ENCODE measurements at places on chromosomes 5 and 9.

DNA sequence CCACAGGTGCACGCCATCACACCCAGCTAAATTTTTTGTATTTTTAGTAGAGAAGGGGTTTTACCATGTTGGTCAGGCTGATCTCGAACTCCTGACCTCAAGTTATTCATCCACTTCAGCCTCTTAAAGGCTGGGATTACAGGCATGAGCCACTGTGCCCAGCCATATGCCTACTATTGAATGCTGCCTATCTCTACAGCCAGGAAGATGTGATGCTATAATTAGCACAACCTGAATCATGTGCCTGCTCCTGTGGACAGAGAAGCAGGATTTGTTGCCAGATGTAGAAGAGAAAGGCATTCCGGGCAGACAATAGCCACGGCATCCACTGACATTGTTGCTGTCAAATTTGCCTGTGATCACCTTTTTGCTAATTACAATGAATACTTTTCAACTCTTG lies 24.4 kb upstream of the MLLT3 start:
- DNase-seq = no peak

- no peak for DNase-seq
These were observed 546.4 kb upstream of the ARRDC3 start for GRCh38 chr5:91929522-91929817.

DNA sequence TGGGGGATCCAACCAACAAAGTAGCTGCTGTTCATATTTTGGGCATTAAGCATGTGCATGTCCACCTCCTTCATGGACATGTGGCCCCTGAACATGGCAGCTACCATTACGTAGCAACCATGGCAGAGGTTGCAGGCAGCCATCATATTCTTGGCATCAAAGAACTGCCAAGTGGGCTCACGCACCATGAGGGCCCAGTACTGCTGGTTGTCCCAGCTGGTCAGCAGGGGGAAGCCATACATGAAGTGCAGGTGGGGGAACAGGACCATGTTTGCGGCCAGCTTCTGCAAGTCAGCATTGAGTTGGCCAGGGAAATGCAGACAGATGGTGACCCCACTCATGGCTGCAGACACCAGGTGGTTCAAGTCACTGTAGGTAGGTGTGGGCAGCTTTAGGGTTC lies 9.5 kb downstream of the MTAP start:
- no peak for DNase-seq

DNA sequence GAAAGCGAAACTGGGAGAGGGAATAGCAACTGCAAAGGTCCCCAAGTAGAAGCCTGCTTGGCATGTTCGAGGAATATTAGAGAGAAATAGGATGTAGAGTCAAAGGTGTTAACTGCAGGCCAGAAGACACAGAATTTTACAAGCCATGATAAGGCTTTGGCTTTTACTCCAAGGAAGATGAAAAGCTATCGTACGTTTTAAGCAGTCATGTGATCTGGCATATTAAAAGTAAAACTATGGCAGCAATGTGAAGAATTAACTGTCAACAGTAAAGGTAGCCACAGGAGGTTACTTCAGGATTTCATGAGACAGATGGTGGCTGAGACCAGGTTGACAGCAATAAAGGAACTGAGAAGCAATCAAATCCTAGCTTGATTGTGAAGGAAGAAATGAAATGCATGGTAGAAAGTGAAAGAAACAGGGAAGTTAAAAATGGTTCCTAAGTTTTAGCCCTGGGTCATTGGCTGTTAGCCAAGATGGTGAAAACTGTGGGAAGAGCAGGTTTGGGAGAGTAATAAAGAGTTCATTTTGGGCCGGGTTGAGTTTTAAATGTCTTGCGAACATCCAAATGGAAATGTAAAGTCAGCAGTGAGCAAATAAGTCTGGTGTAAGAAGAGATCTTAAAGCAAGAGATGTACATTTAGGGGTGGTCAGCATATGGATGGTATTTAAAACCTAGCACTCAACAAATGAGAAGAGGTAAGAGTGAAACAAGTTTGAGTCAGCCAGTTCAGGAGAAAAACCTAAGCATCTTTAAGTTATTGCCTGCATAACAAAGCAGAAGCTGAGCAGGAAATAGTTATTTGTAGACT lies 20.3 kb upstream of the TTC33 start:
- DNase-seq = no peak

- no peak for DNase-seq
These were observed 108.9 kb downstream of the WNK2 start for GRCh38 chr9:93292664-93293328.

GRCh38 chr9:134768709-134769351 lies 111.8 kb upstream of the FCN2 start:
- no peak for DNase-seq

DNA sequence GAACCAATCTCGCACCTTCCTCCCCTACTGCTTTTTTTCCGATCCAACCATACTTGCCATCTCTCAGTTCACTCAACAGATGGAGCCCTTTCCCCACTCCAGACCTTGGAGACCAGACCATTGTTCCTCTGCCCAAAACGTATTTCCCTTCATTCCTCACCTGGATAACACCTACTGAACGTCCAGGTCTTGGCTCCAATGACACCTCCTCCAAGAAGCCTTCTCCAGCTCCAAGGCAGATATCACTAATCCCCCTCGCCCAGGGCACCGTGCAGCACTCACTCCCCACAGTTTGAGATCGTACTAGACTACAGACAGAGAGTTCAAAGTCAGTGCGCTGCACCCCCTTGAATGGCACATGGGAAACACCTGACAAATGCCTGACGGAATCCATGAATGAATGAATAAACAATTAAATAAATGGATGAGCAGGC lies 47.1 kb upstream of the AKNA start:
- peak; percentile 53 for DNase-seq

DNA sequence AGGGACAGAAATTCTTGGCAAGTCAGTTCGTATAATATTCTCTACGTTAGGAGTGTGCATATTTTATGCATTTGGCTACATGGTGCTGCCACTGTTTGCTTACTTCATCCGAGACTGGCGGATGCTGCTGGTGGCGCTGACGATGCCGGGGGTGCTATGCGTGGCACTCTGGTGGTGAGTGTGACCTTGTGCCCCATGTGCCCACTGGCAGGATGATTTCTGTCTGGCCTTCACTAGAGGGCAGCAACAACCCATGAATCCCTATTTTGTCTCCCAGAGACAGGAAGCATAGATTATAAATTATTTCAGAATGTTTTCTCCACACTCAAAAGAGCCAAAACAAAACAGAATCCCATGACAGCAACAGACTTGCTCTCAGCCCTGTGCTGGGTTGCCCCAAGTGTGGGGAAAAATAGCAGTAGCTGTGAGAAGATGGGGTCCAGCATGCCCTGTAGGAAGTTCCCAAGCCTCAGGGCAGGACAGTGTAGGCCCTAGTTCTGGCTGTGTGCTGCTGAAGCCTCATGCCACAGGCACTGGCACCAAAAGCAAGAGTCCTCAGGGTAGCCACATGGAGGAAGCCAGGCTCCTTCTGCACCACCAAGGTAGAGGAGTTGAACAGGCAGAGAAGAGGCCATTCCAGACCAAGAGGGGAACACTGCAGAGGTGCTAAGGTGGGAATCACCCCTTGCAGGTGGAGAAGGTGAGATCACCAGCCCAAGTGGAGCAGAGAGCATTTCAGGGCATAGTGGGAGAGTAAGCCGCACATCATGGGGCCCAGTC lies 16.0 kb downstream of the SLC22A5 start:
- peak; percentile 68 for DNase-seq

DNA sequence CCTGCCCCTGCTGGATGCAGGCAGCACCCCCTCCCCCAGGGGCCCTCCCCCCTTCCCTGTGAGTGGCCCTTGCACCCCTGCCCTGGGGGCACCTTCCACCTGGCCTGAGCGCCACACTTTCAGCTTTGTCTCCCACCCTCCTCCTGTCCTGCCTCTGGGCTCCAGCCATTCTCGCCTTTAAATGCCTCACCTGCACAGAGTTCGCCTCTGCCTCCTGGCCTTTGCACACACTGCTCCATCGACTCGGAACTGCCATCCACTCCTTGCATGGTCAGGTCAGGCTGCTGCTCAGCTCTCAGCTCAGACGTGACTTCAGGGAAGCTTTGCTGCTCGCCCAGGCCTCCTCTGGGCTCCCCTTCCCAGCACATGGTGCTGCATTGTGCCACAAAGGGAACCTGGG lies 10.2 kb downstream of the FAM163B start:
- no peak for DNase-seq

DNA sequence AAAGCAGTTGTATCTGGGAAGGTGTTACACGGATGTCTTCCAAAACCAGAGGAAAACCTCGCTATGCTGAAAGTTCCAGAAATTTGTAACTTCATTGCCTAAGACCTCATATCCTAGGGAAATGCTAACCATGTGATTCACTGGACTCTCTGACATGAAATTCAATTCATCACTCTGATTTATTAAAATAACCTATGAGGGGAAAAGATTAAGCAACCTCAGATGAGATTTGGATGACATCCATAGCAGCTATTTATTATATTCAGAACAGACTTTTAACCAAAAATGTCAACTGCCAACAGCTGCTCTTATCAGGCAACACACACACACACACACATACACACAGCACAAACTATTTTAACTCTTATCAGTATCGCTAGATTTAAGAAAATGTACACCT lies 1006.4 kb upstream of the CTNND2 start:
- no peak for DNase-seq

- no peak for DNase-seq
These were observed 27.1 kb downstream of the LCP2 start for GRCh38 chr5:170270293-170271069.
